ENCODE measurements at places on chromosomes 2 and 18. TPM values are rescaled to one million over a fixed set of nuclear protein-coding genes. Genes with fewer than 3 reads are reported as not detected.

HES6 gene
- 7.2 TPM for total RNA-seq

CAVIN2 gene
- 240 TPM for total RNA-seq

DNA sequence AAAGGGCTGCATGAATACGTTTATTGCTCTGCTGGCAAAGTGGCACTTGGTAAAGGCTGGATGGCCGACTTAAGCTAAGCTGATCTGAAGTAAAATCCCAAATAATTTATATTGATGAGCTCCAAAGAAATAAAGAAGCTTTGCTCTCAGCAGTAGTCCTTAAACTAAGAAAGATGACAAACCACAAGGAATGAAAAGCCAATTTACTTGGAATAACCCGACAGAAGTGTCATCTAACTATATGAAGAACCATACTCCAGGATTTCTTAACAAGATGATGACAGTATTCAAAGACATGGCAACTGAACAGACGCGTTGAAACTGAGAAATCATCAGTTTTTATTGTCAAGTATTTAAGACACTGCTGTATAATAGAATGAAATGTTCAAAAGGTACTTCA, 294.1 kb downstream of the PDE11A start:
- no peak for DNase-seq

- DNase-seq, result no peak
Observed at GRCh38 chr2:151097128-151097527, 164.5 kb downstream of the RBM43 start.
